ENCODE measurements at places on chromosomes 3 and 15.

DNA sequence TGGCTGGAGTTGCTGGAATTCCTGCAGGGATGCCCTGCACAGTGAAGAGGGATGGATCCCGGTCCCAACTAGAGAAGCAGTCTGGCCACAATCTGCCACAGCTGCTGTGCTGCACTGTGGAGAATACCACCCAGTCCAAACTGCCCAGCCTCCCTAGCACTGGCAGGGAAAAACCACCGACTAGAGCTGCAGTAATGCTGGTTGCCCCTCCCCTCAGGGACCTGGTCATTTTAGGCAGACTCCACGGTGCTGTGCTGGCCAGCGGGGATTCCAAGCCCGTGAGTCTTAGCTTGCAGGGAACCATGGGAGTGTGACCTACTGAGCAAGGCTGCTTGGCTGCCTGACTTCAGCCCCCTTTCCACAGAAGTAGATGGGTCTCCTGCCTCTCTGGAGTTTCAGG lies 478.0 kb upstream of the ATP11B start:
- DNase-seq, result no peak

GRCh38 chr3:193865896-193866480 lies 270.0 kb upstream of the HES1 start:
- no peak for DNase-seq

- DNase-seq, result no peak
Measured at GRCh38 chr3:124092811-124093210, 100.9 kb upstream of the ROPN1 start.

DNA sequence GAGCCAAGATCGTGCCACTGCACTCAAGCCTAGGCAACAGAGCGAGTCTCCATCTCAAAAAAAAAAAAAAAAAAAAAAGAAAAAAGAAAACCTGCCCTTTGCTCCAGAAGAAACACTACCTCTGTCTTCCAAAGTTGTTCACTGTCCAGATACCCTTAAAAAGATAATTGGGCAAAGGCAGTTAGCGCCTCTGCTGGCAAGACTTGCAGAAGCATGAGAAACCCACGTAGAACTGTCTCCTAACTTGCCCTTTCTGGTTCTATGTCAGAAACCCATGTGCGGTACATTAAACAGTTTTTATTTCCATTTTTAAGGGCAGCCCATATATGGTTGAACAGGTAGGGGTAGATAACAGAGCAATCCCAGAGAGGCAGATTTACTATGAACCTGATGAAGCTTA lies 1026.4 kb downstream of the ROBO2 start:
- DNase-seq, result no peak

DNA sequence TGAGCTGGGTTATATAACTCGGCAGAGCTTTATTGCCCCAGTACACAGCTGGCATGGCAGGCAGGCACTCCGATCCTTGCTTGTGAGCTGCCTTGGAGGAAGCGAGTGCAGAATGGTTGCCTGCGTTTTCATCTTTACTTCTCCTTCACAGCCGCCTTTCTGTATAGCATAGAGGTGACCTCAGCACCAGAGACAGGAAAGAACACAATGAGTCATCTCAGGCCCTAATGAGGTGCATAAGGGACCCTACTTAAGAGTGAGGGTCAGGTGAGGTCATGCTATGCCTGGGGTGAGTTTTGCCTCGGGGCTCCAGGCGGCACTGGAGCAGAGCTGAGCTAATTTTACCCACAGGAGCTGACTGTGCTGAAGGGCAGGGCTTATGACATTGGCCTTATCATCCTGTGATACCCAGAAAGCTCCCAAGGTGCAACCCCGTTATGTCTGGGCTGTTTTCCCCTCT lies 43.5 kb downstream of the LPP start:
- DNase-seq, result no peak

DNA sequence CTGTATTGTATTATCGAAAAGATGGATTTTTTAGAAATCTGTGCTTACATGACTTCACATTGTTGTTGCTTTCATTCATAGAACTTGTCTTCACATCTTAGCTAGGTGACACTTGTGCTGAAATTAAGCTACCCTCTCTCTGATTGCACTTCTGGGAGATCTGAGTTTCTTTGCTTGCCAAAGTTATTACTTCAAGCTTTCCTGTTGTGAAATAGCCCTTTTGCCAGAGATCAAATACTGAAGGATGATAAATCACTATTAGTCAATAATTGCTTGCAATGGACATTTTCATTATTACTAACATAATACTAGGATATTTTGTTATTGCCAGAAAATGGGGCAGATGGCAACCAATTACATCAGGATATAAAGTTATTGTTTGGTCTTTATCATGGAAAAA lies 34.7 kb downstream of the PIK3CA start:
- no peak for DNase-seq

- peak; percentile 68 for DNase-seq
Measured at GRCh38 chr3:178084938-178085816, 451.1 kb upstream of the KCNMB2 start.

GRCh38 chr15:62416526-62416925 lies 251.4 kb upstream of the C2CD4B start:
- no peak for DNase-seq

- DNase-seq, result no peak
Measured at GRCh38 chr15:37973856-37974255, 39.4 kb downstream of the TMCO5A start.

DNA sequence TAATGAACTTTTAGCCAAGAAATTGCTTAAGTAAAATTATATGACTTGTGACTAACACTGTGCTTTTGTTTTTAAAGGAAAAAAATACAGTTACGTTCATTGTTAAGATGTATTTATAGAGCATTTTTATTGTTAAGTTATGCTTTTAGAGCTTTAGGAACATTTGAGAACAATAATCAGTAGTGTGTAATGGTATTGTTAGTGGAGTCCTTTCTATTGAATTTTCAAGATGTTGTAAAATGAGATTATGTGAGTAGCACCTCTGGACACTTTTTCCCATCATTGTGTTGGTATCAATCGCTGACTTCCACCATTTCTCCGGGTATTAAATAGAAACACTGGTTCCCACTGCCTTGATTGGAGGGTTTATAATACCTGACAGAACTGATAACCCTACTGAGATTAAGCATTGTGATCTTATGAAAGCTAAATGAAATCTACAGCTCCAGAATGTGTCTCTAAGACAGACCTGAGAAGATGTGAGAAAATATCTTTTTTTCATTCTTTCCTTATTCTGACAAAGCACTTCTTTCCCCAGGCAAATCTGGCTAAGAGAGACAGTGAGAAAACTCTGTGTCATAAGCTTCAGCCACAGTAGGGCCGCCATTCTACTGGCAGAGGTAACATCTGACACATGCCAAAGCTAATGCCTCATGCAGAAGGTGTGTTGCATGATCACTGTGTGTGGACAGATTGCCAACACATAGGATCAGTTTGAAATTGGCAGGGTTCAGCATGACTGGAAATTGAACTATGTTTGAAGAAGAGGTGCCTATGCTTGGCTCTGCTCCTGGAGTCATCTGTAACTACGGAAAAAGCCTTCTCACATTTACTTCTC lies 610.8 kb downstream of the MECOM start:
- no peak for DNase-seq

GRCh38 chr15:66883284-66883911 lies 181.4 kb downstream of the SMAD6 start:
- peak; percentile 69 for DNase-seq

DNA sequence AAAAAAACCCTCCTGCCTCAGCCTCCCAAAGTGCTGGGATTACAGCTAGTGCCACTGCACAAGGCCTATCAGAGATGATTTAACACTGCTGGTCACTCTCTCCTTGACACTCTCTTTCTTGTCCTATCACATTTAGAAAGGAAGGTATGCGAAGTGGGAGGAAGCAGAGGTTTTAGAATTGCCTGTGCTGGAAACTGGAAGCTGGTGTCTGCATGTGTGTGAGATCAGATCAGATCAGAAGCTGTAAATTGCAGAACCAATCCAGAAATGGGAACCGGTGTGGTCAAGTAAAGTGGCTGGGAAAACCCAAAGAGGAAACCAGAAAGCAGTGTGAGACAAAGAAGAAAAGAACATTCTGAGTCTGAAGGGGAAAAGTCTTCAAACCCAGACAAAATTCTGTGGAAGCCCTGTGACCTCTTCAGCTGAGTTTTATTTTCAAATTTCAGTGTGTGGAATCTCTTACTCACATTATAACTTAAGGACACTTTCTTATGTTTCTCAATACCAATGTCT lies 2.8 kb downstream of the EFHB start:
- no peak for DNase-seq

- DNase-seq, result no peak
Measured at GRCh38 chr3:37852771-37853170, 8.9 kb upstream of the CTDSPL start.

- no peak for DNase-seq
Measured at GRCh38 chr3:84783281-84783680, 175.5 kb upstream of the CADM2 start.

- DNase-seq, result no peak
Measured at GRCh38 chr15:31461911-31462480, 135.4 kb downstream of the KLF13 start.
